ENCODE measurements at places on chromosomes 2 and 18. TPM values are rescaled to one million over a fixed set of nuclear protein-coding genes. Genes with fewer than 3 reads are reported as not detected.

The RGPD4 gene
- not detected for total RNA-seq

- no peak for DNase-seq
These were observed 443.6 kb upstream of the TRIB2 start for GRCh38 chr2:12273111-12273510.

GRCh38 chr2:127102521-127103242 is 4.3 kb downstream of the BIN1 start:
- DNase-seq, result no peak

The SLC40A1 gene
- 97.4 TPM for total RNA-seq

The GALNT3 gene
- 0.66 TPM for total RNA-seq

The CDK15 gene
- total RNA-seq, result 1.3 TPM

DNA sequence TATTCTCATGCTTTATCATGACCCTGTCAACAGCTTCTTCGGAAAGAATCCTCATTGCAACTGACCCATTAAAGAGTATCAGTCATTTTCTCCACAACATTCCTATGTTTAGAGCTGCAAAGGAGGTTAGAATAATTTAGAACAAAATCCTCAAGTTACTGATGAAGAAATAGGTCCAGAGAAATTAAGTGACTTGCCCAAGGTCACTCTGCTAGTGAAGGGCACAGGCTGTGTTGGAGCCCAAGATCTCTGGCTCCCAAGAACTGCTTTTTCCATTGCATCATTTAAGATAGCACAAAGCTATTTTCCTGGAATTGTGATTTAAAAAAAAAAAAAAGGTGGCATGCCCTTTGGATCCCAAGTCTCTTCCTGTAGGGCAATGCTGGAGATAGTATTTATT is 9.6 kb downstream of the IRS1 start:
- DNase-seq, result no peak

DNA sequence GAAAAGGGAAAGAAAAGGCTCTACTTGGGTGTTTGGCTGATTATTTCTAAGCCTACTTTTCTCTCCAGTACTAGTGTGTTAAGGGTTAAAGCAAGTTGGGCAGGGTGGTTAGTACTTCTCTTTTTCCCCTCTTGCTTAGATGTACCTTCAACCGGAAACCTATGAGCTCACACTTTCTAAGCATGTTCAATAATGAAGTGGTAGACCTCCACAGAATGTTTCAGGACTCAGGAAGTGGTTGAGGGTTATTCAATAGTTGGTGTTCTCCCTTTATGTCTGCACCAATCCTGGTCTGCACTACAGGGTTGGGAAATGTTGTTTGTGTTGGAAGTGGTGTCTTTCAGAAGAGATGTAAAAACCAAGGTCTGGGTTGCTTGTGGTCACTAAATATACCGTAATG is 137.1 kb downstream of the ZEB2 start:
- DNase-seq, result no peak

The MEIS1 gene
- total RNA-seq, result 119 TPM

DNA sequence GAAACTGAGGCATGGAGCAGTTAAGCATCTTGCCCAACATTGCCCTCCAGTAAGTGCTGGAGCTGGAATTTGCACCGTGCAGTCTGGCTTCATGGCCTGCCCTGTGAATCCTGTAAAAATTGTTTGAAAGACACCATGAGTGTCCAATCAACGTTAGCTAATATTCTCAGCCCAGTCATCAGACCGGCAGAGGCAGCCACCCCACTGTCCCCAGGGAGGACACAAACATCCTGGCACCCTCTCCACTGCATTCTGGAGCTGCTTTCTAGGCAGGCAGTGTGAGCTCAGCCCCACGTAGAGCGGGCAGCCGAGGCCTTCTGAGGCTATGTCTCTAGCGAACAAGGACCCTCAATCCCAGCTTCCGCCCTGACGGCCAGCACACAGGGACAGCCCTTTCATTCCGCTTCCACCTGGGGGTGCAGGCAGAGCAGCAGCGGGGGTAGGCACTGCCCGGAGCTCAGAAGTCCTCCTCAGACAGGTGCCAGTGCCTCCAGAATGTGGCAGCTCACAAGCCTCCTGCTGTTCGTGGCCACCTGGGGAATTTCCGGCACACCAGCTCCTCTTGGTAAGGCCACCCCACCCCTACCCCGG is 1.3 kb downstream of the PROC start:
- DNase-seq, result no peak

DNA sequence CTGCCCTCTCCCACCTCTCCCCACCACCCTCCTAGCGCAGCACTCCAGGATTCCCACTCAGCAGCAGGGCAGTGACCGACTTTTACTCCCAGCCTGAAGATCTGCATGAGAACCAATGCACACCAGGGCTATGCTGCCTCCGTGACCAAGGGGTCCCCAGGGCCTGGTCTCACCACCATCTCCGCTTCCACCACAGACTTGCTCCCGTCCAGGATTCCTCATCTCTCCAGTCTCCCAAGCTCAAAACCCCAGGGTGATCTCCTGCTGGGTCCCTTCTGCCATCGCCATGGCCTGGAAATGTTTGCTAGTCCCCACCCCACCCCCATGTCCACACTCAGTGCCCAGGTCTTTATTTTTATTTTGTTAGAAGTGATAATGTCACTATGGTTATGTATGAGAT is 2.1 kb upstream of the CIDEA start:
- DNase-seq, result no peak

DNA sequence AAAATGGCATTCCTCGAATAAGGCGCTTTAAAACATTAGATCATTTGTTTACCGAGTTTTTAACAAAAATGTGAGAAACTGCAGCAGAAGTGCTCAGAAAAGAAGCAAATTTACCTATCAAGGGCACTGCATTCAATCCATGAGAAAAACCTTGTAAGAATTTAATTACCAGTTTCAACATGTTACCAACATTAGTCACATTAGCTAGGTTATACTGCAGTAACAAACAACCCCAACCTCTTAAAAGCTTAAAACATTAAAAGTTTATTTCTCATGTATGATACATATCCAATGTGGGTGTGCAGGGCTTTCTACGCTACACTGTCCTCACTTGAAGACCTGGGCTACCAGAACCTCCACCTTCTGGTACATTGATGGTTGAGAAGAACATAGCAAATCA is 68.1 kb upstream of the CCBE1 start:
- DNase-seq, result no peak

- DNase-seq, result no peak
These were observed 12.9 kb downstream of the CYS1 start for GRCh38 chr2:10067330-10067729.

DNA sequence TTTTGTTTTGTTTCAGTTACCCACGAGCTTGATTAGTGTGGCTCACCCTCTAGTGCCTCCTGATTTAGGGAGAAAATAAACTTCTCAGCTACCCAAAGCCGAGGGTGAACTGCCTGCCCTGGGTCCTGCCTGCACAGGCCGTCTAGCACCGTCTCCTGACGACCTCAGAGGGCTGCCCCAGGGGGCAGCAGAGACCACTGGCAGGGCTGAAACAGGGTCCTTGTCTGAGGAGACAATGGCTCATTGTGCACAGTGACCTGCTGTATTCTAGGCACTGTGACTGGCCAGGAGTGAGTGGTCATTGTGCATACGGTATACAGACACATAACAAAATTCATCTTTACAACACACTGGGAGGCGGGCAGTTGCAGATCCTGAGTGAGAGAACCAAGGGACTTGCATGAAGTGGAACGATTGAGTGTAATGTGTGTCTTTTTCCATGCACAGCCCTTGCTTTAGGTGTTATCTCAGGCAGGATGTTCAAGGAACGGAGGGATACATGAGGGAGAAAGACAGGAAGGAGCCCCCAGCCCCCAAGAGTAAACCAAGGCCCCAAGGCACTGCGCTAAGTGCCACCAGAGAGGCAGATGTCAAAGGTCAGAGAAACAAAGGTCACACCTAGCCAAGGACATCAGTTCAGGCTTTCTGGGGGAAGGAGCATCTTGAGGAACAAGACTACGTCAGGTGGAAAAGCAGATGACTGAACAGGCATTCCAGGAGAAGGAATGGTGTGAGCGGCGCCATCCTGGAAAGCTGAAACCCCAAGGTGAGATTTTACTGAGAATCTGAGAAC is 421.3 kb downstream of the LPIN1 start:
- no peak for DNase-seq

GRCh38 chr2:71101656-71102055 is 28.4 kb downstream of the MCEE start:
- peak; percentile 85 for DNase-seq

Data from fibroblast of lung (primary cell).